ENCODE measurements at places on chromosomes 3 and 15.

- DNase-seq = no peak
Measured at GRCh38 chr3:32522682-32523081, 20.0 kb upstream of the CMTM6 start.

DNA sequence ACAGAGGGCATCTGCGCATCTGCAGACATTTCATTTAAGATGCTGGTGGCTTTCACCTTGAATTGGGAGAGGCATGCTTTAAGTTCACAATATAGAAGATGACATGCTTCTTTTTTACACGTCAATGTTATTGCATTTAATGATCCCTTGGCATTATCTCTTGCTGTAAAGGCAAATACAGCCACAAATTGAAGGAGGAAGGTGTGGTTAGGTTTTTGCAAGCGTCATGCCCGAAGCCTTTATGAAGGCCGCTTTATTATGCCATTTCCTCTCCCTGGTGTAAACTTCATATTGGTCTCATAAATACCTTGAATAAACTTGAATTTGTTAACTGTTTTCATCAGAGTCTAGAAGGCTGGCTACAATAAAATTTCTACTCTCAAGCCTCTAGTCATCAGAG, 212.7 kb downstream of the PDZRN3 start:
- no peak for DNase-seq

- DNase-seq = no peak
Measured at GRCh38 chr3:163809540-163809993, 1268.7 kb downstream of the SI start.

DNA sequence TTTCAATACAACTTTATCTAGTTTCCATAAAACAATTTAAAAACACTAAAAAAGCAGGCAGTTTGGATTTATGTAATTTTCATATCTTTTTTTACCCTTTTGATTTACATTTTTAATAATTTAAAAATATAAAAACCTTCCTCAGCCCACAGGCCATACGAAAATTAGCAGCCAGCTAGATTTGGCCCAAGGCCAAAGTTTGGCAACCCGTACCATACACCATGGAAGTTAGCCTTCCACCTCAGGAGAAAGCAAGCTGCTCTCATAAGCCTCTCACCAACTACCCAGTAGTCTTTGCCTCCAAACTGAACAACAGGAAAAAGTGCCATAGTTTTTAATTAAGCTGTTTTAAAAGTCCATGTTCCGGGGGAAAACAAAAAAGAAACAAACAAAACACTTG, 107.3 kb upstream of the TRIM42 start:
- DNase-seq = no peak

GRCh38 chr3:55585856-55586255, 98.8 kb upstream of the WNT5A start:
- DNase-seq = no peak

- DNase-seq = no peak
Measured at GRCh38 chr3:69326855-69327300, 59.0 kb downstream of the FRMD4B start.

GRCh38 chr3:40766396-40766795, 241.6 kb downstream of the ZNF621 start:
- DNase-seq = no peak

- DNase-seq = no peak
Measured at GRCh38 chr3:72523429-72524151, 324.7 kb downstream of the SHQ1 start.

DNA sequence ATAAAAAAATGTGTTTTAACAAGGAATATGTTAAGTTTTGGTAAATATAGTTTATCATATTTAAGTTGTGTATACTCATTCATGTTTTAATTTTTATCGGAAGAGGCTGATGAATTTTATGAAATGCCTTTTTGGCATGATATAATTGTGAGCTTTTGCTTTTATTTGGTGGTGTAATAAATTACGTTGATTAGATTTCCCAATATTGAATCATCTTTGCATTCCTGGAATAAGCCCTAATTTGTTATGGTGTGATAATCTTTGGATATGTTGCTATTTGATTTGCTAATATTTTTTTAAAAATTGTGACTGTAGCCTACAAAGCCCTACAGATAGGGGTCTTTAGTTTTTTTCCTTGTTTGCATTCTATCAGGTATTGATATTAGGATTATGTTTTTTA, 107.4 kb downstream of the IGF1R start:
- no peak for DNase-seq

DNA sequence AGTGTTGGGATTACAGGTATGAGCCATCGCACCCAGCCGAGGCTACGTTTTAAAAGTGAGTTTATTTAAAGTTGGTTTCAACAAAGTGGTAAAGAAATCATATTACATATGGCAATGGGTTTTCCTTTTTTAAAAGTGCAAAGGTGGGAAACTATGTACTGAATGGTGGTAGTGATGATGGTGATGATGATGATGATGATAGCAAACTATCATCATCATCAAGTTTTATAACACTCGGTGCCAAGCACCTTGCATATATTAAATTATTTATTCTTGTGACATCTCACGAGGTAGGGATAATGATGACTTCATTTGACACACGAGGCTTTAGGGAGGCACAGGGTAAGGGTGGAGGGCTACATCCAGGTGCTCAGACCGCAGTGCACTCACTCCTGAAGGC, 64.3 kb downstream of the BDH1 start:
- no peak for DNase-seq

GRCh38 chr3:195066441-195066841, 204.5 kb downstream of the XXYLT1 start:
- DNase-seq = no peak

- DNase-seq = no peak
Measured at GRCh38 chr3:133400006-133400515, at the start of gene BFSP2. BFSP2 (plus strand) TSS chr3:133400056; CDS start chr3:133400084, 28 bp downstream.

Measured in stimulated activated CD4-positive, alpha-beta T cell treated with anti-CD3 and anti-CD28 coated beads, Interleukin-1b, Interleukin-23, amount 100 ng/mL, for 1 hour (primary cell).